ENCODE measurements at places on chromosomes 3 and 15. TPM values are rescaled to one million over a fixed set of nuclear protein-coding genes. Genes with fewer than 3 reads are reported as not detected.

Gene ELL3
- total RNA-seq = 1.3 TPM

Gene SLC12A6
- total RNA-seq = 31.0 TPM

Gene PPARG
- 24.0 TPM for total RNA-seq

Gene DISP2
- 5.2 TPM for total RNA-seq

Gene P2RY14
- 4.4 TPM for total RNA-seq

Gene ANKRD34C
- total RNA-seq = not detected

Gene PRR20G
- not detected for total RNA-seq

Gene FEZF2
- total RNA-seq = not detected

Gene LSMEM2
- total RNA-seq = 31.6 TPM

Gene SYNPR
- not detected for total RNA-seq

Gene TMEM42
- total RNA-seq = 10.0 TPM

Gene EIF4A2
- 455 TPM for total RNA-seq

Gene CTXND1
- 3.2 TPM for total RNA-seq

Gene PPP1R14D
- total RNA-seq = not detected

Gene CCDC80
- total RNA-seq = 80.0 TPM

DNA sequence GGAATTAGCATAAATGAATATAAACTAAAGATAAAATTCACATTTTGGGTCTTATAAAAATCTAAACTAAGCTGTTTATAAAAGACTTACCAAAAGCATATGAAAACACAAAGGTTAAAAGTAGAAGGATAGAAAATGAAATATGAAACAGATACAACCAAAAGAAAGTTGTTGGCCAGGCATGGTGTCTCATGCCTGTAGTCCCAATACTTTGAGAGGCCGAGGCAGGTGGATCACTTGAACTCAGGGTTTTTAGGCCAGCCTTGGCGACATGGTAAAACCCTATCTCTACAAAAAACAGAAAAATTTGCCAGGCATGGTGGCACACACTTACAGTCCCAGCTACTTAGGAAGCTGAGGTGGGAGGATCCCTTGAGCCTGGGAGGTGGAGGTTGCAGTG lies 51.0 kb downstream of the CPA3 start:
- no peak for DNase-seq

DNA sequence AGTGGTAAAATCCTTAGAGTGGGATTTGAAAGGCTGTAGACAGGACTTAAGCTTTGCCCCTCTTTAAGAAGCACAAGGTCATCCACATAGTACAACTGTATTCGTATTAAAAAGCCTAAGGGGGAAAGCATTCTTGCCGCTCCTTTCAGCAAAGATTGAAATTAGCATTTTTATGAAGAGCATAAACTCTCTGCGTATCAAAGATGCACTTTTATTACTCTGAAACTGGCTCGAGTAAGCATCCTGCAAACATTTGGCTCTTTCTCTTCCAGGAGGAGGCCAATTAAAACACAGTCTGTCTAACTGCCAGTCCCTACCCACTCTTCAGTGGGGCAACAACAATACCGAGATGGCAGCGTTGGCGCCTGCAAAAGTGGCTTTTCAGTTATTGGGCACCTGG lies 192.5 kb upstream of the TPRG1 start:
- no peak for DNase-seq

- DNase-seq = no peak
Observed at GRCh38 chr15:60358935-60359682, 38.7 kb downstream of the ANXA2 start.

DNA sequence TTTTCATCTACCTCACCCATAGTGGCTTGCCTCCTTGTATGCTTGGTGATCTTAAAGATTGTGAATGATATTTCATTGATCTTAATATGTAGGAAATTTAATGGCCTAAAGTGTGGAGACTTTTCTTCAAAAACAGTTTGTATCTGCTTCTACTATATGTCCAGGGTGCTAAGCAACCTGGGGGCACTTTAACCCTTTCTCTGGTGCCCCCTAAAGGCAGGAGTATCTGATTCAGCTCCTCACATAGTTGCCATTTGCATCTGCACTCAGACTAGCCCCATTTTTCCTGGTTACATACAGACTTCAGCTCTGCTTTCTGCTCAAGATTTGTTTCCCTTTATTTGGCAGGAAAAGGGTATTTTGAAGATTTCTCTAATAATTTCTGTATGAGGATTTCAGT lies 5.2 kb upstream of the PFN2 start:
- DNase-seq = no peak

DNA sequence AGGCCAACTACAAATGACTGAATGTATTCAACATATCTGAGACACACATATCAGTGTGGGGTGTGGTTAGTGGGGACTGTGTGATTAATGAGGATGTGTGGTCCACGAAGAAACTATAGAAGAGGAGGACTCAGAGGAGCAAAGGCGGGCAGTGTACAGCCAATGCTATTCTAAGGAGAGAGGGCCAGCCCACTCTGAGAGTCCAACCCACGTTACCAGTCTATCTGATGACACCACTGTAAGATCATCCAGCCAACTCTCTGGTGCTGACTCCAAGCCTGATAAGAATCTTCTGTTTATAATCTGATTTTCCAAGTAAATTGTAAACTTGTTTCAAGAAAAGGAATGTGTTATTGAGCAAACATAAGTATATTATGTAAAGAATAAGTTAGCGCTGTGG lies 47.2 kb downstream of the MCF2L2 start:
- DNase-seq = no peak

DNA sequence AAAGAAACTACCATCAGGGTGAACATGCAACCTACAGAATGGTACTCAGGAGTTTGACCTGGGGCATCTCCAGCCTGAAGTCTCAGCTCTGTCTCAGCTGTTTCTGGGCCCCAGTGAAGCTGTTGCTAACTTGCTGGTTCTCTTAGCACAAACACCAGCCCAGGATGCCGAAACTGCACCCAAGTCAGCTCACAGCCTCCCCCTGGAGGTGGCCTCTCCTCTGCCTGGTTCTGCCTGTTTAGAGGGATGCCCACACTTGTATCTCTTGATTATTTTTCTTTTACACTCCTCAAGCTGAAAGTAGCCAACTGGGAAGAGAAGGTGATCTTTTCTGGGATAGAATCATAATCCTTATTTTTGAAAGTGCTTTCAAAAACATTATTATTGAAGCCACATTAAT lies 289.0 kb upstream of the RASGRP1 start:
- DNase-seq = no peak

- DNase-seq = no peak
Observed at GRCh38 chr3:87987952-87988351, 70.9 kb downstream of the CGGBP1 start.

- DNase-seq = no peak
Observed at GRCh38 chr3:10157031-10157430, 7.7 kb upstream of the IRAK2 start.

- no peak for DNase-seq
Observed at GRCh38 chr3:196638861-196639482, 522 bp upstream of the NRROS start.

GRCh38 chr3:134352031-134352671 lies 22.1 kb downstream of the AMOTL2 start:
- DNase-seq = no peak

DNA sequence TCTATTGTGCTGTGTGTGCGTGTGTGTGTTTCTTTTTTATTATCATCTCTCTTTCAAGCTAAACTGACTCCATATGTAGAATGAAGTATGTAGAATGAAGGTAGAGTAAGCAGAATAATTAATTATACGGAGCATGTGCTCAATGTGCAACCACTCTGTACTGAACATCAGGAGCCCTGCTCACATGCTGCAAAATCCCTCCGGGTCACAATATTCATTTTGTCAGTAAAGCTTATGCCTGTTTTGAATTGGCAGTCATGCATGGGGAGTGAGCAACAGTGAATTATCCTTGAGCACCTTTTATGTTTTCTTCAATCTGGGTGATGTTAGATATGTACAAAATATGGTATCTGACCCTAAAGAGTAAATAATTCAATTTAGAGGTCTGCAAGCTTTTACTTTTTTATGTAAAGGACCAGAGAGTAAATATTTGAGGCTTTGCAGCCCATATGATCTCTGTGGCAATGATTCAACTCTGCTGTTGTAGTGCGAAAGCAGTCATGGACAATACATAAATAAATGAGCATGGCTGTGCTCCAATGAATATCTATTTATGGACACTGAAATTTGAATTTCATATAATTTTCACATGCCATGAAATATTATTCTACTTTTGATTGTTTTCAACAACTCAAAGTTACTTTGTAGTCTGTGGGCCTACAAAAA lies 199.9 kb downstream of the VGLL3 start:
- no peak for DNase-seq

GRCh38 chr3:173135059-173135458 lies 6.0 kb downstream of the SPATA16 start:
- no peak for DNase-seq

- DNase-seq = no peak
Observed at GRCh38 chr3:196962108-196962929, 6.3 kb downstream of the PIGZ start.

- DNase-seq = no peak
Observed at GRCh38 chr15:74963213-74963612, 6.6 kb upstream of the RPP25 start.

DNA sequence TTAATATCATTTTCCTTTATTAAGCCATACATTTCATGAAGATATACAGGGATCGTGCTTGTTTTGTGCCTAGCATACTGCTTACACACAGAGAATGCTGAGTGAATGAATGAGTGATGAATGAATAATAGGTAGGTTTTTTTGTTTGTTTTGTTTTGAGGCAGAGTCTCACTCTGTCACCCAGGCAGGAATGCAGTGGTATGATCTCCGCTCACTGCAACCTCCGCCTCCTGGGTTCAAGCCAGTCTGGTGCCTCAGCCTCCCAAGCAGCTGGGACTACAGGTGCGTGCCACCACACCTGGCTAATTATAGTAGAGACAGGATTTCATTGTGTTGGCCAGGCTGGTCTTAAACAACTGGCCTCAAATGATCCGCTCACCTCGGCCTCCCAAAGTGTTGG lies 400.0 kb downstream of the ROBO1 start:
- DNase-seq = no peak

DNA sequence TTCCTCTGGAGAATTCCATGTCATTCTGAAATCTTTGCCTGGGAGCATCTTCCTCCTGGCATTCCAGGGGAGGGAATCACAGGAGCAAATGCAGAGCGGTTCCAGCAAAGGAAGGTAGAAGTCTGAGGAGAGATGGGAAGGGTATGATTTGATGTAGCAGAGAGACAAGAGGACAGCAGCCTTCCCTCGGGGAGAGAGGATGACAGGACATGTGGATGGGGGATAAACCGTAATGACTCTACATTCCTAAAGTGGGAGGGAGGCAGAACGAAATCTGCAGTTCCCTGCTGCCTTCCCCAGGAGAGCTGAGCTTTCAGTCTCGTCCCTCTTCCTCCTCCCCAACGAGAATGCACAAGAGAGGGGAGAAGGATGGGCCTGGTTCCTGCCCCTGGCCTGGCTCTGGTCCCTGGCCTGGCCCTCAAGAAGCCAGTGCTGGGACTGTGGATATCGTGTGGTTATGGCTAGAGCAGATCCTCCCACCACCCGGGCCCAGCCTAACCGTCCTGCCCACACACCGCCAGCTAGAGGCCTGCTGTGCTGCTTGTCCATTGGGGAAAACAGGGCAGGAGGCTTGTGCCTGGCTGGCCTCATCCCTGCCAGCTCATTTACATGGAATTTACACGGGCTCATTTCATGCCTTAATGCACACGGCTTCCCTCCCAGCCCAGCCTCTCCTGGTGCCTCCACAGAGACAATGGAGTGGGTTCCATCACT lies 26.6 kb downstream of the SEMA7A start:
- DNase-seq = no peak

DNA sequence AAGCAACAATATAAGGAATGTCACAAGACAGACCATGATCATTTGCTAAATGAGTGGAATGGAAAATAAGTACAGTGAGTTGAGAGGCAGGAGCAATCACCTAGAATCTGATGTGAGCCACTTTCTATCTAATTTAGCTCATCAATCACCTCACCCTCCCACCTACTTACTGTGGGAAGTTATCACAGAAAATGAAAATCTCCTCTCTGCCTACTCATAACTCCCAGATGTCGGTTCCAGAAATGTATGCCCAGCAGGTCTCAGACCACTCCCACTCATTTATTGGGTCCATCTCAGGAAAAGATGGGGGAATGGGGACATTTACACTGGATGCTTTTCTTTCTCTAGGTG lies 270.9 kb downstream of the FHIT start:
- DNase-seq = no peak

DNA sequence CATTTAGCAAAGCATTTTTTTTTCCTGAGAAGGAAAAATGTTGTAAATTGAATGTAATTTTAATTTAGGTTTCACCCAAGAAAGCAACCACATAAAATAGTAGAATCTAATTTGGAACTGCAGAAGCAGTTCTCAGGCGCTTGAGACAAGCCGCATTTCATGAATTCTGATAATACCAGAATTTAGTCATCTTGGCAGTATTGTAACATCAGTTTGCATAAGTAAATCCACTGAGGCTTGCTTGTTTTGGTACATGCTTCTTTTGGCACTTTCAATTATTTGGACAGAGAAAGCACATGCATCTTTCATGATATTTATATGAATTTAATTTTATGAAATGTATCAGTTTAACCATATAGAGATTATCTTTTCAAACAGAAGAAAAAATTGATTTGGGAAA lies 389.7 kb upstream of the ROBO1 start:
- no peak for DNase-seq

GRCh38 chr3:191336833-191337232 lies 6.5 kb upstream of the UTS2B start:
- no peak for DNase-seq

- no peak for DNase-seq
Observed at GRCh38 chr3:31688984-31689383, 156.3 kb downstream of the STT3B start.

DNA sequence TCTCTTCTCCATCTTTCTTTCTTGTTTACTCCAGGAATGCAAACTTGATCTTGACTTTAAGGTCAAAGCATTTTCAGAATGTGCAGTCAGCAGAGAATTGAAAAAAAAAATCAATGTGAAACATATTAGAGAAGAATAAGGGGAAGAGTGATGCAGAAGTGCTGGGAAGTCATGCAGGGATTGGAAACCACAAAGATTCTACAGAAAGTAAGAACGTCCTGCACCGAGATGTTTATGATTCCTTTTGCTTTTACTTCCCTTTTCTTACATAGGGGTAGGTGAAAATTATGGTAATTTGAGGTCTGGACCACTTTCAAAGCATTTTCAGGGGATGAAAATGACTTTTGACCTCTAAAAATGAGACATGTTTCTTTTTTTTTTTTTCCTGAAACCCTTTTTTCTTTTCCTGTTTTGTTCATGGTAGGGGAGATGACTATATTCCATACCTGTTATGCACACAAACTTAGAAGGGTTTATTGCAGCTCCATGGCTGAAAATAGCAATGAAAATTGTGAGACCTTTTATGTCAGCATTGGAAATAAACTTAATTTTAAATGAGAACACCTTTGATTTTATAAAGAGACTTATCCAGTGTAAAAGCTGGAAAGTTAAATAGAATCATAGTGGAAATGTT lies 623.5 kb upstream of the TBL1XR1 start:
- DNase-seq = no peak

DNA sequence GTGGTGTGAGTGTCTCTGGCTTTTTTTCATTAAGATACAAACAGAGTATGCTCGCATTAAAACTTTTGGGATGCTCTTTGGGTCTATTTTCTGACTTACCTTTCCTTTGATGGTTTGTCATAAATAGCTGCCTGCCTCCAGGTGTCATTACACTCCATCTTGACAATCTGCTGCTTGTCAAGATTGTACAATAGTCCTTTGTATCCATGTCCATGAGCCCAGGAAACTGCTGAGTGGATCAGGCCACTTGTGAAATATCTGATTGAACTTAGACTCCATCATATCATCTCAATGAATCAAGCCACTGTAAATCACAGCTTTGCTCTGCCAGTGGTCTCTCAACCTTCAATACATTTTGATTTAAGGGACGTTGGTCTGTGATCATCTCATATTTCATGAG lies 135.2 kb downstream of the ECT2 start:
- no peak for DNase-seq
